NCI-H1436 (cell line): ENCODE measurements at places on chromosomes 2 and 18.
A peak's percentile ranks its signal among the peaks of the same experiment; 100 is the strongest.

DNA sequence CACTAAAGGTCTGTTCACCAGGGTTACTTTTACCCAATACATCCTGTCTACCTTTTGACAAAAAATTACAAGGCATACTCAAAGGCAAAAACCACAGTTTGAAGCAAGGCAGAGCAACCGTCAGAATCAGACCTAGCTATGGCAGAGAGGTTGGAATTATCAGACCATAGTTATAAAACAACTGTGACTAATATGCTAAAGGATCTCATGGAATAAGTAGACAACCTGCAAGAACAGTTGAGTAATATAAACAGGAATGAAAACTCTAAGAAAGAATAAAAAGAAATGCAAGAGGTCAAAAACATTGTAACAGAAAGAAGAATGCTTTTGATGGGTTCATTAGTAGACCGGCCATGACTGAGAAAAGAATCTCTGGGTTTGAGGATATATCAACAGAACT, 318.8 kb upstream of the KCNH7 start:
- DNase-seq, result no peak

- no peak for DNase-seq
Measured at GRCh38 chr2:194706179-194706578, 950.8 kb upstream of the SLC39A10 start.

DNA sequence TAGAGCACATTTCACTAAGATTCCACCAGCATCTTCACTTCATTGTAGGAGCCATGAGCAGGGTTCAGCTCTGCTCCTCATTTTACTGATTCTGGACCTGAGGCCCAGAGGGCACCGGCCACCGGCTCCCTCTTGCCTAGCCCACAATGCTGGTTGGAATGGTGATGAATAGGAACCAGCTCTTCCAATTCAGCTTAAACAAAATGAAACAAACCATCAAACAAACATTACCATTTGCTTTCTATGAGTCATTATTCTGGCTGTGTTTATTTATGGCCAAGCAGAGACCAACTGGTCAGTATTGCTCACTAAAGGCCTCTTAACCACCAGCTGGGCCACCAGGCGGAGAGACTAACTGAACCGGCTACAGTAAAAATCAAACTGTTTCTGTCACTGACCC, 176.7 kb downstream of the MTX2 start:
- DNase-seq, result no peak

- DNase-seq, result no peak
Measured at GRCh38 chr2:45946023-45946422, 294.5 kb downstream of the PRKCE start.

GRCh38 chr2:149164296-149164695, 125.8 kb downstream of the LYPD6B start:
- no peak for DNase-seq

- peak; percentile 14 for DNase-seq
Measured at GRCh38 chr2:17851731-17852585, 26.5 kb upstream of the KCNS3 start.

DNA sequence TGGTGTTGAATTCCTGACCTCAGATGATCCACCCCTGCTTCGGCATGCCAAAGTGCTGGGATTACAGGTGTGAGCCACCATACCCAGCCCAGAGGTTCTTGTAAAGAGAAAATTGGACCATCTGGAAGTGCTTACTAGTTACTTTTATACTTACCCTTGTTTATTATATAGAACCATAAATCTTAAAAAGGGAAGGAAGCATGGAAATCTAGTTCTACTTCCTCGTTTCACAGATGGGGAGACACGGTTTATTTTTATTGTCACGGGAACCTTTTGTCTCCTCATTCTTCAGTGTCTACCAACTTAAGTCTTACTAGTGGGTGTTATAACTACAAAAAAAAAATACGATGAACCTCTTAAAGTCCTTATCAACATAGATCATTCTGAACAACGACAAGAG, 45.8 kb upstream of the PDK1 start:
- DNase-seq, result no peak

GRCh38 chr2:96860065-96861029, 2.5 kb upstream of the ANKRD39 start:
- DNase-seq, result no peak

DNA sequence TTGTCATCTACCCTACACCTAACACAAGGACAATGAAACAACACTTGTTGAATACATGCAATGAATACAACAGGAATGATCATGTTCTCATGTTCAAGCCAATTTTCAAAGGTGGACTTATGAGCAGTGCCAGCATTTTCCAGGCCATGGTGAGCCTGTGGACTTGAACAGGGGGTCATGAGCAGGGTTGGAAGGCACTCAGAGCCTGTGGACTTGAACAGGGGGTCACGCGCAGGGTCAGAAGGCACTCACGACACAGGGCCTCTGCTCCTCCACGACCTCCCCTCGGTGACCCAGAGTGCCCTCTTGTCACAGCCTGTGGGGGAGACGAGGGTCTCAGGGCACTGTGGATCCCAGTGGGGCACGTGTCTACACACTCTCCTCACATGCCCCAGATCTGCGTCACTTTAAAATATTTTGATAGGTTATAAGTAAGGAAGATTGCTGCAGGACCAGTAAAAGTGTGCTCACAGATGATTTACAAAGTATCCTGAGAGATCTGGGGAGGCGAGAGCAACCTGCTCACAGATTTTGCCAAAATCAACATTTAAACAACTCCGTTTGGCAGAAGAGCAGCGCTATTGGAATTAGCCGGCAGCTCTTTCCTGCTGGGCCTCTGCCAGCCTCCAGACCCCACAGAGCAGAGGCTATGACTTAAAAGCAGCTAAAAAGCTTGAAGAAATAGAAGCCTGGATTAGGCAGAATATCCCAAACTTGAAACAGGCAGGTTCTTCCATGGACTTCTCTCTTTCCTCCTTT, 121.9 kb downstream of the TMEM18 start:
- no peak for DNase-seq

DNA sequence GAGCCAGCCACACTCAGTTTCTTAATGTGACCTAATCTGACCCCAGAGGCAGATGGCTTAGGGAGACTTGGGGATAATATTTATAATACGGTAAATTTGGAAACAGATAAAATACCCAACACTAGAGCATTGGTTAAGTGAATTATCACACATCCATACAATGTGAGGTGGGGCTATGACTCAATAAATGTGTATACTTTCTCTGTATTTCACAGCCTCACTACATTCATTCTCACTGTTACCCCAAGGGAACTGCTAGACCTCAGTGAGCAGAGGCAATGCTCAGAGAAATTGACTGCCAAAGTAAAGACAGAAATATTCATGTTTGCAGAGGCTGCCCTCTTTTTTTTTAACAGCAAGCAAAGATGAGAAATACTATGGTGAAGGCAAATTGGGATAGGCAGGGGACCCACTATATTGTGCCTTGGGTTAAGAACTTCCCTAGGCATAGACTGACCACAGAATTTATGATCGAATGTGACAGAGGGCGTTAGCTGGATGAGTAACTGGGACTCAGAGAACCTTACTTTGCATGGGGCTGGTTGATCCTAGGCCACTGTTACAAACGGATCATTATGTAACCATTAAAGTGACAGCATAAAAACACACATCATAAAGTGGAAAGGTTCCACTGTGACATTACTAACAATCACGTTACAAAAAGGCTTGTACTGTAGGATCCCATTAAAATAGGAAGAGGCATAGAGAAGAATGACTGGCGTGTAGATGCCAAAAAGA, 246.0 kb upstream of the LYPD1 start:
- DNase-seq, result no peak

DNA sequence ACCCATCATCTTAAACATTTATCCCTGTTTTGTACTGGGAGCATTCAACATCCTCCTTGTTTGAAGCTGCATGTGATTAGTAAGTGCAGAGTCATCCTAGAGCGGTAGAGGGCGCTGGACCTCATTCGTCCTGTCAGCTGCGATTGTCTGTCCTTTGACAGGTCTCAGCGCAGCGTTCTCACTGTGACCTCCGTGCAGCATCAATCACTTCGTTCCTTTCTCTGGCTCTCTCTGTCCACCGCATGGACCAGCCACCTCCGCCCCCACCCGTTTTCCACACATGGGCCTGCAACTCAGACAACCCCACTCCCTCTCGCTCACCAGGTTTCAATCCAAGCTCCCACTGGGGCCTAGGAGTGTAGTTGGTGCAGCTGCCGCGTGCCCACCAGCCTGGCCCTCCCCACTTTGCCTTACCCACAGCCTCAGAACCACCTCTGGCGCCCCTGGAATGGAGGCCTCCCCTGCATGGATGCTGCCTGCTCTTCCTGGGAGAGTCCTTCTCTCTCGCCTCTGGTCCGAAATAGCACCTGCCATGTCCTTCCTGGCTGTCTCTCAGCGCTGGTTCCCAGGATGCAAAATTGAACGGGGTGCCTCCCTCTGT, 90.5 kb downstream of the NDUFA10 start:
- peak; percentile 30 for DNase-seq

- DNase-seq, result no peak
Measured at GRCh38 chr2:130845505-130846085, 8.9 kb downstream of the ARHGEF4 start.

GRCh38 chr2:10844097-10844496, 31.5 kb upstream of the PDIA6 start:
- DNase-seq, result peak; percentile 50

DNA sequence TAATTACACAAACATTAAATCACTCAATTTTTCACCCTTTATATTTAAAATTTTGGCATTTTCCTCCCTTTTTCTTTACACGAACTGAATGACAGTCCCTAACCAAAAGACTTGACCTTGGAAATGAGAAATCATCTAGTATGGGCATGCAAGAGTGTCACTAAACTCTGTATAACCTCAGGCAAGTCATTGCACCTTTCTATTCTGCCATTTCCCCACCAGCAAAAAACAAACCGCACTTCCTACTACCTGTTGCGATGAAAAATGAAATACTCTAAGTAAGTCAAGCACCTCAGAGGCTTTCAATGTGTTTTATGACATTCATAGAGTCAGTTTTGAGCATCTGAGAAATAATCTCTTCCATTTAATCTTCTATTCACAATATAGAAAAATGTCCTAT, 44.1 kb downstream of the ANKRD44 start:
- DNase-seq, result no peak

GRCh38 chr2:37599688-37600525, 71.5 kb downstream of the CDC42EP3 start:
- DNase-seq, result no peak

GRCh38 chr2:150900913-150901312, 360.8 kb downstream of the RBM43 start:
- no peak for DNase-seq

DNA sequence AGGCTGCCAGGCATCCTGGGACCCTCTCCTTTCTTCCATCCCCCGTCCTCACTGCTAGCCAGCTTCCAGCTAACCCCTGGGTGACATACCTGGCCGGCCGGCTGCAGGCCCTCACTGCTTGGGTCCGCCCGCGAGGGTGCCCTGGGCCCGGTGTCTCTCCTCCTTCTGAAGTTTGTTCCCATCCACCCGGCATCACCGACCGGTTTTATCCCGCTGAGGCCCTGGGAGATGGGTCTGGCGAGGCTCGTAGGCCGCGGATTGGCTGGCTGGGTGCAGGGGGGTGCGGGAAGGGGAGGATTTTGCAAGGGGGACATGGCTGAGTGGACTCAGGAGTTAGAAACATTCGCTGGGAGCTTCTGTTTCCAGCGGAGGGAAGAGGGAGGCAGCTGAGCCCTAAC, at the start of gene PAX8:
Gene PAX8, minus strand, starts transcription at position 180 of the 398 bp plus-strand sequence. CDS start 527 bp downstream, outside the sequence.
- no peak for DNase-seq

GRCh38 chr18:46264255-46264654, 160.1 kb downstream of the HAUS1 start:
- DNase-seq, result peak; percentile 48

DNA sequence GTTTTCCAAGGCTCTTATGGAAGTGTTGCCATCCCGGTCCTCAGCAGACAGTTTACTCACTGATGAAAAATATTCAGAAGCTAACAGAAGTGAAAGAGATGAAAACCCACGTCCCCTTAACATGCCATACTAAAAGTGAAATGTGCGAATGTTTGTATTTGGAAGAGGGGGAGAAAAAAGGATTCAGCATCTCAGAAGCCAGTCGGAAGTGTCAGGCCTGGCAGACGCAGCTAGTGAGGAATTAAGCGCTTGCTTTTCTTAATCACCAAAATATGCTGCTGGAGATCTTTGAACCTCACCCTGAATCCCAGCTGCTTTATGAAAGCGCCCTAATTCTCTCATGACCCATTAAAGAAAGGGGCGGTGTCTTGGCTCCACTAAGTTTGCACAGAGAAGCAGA, 653.7 kb downstream of the DCDC2C start:
- no peak for DNase-seq

DNA sequence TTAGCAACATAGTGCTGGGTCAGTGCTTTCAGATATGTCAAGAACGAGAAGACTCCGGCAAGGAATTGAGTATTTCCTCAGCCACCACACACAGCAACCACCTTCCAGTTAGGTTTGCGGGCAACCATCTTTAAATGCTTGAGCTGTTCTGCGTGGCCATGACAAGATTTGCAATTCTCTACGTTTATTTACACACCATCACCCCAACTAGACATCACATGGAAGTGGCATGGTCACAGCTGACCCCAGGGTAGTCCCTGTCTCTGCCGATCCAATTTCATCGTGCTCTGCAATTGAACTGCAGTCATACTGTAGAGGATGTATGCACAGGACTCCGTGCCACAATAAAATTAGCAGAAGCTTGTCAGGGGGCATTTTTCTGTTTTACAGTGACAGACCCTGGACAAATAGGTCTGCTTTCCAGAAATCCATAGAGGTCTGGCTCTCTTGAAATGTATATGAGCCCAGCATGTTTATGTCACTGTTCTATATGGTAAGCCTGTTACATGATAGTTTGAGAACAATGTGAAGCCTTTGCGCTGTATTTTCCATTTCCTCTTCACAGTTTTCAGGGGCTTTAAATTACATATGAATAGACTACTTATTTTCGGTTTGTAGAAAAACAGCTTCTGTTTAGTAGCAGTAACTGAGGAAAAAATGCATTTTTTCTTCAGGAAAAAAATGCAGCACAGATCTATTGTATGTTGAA, 605.2 kb downstream of the NR4A2 start:
- DNase-seq, result no peak

- no peak for DNase-seq
Measured at GRCh38 chr2:14134771-14135170, 497.7 kb upstream of the LRATD1 start.

GRCh38 chr2:112159454-112159921, 21.3 kb downstream of the FBLN7 start:
- DNase-seq, result no peak

- peak; percentile 23 for DNase-seq
Measured at GRCh38 chr2:132651115-132652045, 18.6 kb downstream of the LYPD1 start.

GRCh38 chr2:78677774-78678173, 347.7 kb upstream of the REG3G start:
- no peak for DNase-seq

DNA sequence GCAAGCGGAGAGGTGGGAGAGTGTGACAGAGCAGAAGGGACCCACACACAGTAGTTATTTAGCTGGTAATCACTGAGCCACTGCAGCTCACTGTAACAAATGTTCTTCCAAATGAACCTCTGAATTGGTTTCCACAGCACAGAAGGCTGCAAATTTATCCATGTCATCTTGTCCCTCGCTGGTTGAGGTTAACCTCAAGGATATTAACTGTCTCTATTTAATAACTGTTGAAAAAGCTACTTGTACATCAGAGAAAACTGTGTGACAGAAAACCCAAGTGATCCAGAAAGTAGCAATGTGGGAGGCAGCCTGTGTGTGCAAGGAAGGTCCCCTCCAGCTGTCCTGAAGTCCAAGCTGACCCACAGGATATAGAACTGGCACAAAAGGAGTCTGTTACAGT, 153.6 kb downstream of the DSEL start:
- no peak for DNase-seq
